Left cardiac atrium (tissue), 4 donors: ENCODE measurements at places on chromosomes 6 and 20. TPM values are rescaled to one million over a fixed set of nuclear protein-coding genes. Genes with fewer than 3 reads are reported as not detected.

- no peak for DNase-seq
These were observed 42.0 kb downstream of the TGM2 start for GRCh38 chr20:38123021-38123587.

The COL9A3 gene
- 4.7 TPM for total RNA-seq

The FAM83C gene
- total RNA-seq = not detected

DNA sequence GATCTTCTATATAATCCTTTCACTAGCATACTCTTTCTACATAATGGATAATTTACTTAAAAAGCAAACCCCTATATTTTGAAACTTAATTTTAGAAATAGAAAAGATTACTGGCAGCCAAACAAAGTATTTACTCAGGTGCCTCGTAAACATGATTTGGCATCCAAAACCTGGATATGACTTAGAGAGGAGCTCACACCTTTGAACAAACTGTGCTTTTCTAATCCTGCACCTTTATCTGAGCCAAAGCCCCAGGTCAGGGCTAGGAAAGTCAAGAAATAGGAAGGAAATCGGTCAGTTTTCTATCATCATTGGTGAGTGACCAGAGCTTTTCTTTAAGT is 170.9 kb downstream of the PHF3 start:
- DNase-seq = no peak

The SPATA25 gene
- 2.2 TPM for total RNA-seq

The UBE3D gene
- 3.0 TPM for total RNA-seq

- DNase-seq = no peak
These were observed 555.6 kb downstream of the KIF16B start for GRCh38 chr20:16017656-16018055.

The BLCAP gene
- total RNA-seq = 87.9 TPM

The PPP1R3G gene
- total RNA-seq = 10.7 TPM

DNA sequence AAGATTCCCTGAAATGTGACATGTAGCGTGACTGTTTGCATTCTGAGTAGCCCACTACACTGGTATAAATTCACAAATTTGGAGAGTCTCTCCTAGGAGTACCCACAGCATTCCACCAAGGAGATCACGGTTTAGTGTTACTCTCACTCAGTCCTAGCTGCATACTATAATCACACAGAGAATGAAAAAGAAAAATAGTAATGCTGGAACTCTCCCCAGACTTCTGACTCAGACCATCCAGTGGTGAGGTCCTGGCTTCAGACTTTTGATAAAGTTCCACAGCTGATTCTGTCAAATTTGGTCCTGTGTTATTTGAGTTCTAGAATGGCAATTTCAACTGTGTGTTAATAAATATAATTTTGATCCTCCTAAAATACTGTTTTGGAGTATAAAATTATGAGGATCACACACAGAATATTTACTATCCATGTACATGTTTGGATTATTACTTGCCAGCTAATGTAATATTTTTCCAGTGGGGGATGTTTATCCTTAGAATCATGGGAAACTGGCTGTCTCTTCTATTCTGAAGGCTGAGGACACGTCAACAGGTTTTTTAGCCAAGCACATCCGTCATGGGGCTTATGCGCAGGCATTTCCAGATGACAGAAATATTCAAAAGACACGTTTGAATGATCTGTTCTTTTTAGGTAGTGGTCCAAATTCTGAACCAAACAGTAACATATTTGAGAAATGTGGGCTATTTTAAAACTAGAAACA is 5.1 kb upstream of the KIAA0408 start:
- no peak for DNase-seq

DNA sequence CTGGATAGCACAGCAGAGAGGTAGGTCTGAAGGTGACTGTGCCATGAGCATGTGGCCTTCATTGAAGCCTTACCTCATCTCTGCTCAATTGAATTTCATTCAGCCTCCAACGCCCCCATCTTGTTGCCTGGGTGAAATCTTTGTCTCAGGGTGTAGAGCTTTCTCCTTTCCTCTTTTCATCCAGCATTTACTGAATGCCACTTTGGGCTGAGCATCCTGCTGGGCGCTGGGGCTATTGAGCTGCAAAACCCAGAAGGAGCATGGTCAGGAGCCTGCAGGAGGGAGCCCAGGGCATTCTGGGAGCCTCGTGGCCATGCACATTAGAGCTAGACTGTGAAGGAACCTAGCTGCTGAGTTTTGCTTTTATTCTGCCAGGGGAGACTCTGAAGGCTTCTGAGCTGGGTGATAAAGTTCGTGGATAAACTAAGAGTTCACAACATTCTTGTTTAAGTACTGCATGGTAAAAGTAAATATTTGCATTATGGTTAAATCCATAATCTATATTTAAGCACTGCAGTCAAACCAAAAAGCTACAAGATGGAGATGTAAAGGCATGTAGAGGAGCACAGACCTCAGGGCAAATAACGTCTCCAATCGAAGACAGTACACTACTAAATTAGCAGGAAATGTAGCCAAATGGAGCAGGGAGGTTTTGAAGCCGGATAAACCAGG is 13.2 kb upstream of the ASXL1 start:
- no peak for DNase-seq

The GFOD1 gene
- 59.3 TPM for total RNA-seq

GRCh38 chr20:7161690-7162089 is 394.2 kb downstream of the BMP2 start:
- DNase-seq = no peak

- no peak for DNase-seq
These were observed 1.2 kb upstream of the UFL1 start for GRCh38 chr6:96520171-96521115.

- no peak for DNase-seq
These were observed 9.4 kb downstream of the SULF2 start for GRCh38 chr20:47775841-47776240.

The EPPIN gene
- total RNA-seq = not detected

DNA sequence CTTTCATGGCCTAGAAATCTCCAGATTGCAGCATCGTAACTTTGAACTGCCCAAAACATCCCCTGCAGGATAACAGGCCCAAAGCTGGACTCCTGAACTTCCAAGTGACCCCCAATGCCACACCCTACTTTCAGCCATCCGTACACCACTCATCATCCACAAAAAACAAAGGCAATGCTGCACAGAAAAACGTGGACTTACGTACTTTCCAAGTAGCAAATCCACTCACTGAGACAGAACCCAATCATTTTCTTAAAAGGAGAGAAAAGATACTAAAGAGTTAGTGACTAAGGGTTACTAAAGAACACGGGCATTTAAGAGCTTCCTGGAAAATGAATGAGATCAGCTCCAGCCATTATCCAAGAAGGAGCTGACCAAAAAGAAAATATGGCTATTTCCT is 211.0 kb downstream of the WDR27 start:
- DNase-seq = no peak

- DNase-seq = no peak
These were observed 106.5 kb downstream of the SMLR1 start for GRCh38 chr6:130933712-130934200.

- no peak for DNase-seq
These were observed 89.4 kb downstream of the CEP162 start for GRCh38 chr6:84137989-84138575.

DNA sequence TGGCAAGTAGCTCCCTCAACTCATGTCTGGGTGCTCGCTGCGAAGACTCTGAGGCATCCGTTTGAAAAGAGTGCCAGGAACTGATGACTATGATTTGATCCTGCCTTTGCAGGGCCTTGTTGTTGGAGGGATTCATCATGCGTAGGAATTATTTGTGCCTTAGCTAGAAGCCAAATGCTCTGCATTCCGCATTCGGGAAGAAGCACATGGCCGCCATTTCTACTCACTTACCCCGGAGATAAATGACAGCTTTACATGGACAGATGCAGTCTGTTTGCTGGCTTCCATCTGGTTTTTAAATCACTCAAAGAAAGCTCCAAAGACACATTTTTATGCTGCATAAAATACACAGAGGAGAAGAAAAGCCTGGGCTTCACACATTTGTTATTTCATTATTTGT is 363.3 kb upstream of the CDH4 start:
- no peak for DNase-seq

DNA sequence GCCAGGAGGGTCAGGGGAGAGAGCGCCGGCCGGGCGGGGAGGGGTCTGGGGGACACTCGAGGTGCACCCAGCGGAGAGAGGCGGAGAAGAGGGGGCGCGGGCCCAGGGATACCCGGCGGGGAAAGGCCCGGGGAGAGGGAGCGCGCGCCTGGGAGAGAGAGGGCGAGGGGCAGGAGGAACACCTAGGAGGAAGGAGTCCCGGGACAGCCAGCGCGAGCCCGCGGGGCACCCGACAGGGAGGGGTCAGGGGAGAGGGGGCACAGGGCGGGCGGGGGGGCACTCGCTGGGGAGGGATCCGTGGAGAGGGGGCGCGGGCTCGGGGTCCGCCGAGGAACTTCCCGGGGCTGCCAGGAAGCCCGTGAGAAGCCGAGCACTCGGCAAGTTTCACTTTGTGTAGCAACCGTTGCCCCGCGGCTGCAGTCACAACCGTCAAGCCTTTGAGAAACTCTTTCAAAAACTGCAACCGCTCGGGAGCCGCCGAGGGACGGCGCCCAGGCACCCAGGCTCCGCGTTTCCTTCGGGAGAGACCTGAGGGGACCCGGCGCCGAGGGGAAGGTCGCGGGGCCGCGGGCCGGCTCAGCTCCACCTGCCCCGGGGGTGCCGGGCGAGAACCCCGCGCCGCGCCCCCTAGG is 471 bp downstream of the EZR start:
- peak; percentile 75 for DNase-seq

The PDE10A gene
- 9.4 TPM for total RNA-seq

The LHFPL5 gene
- total RNA-seq = not detected

DNA sequence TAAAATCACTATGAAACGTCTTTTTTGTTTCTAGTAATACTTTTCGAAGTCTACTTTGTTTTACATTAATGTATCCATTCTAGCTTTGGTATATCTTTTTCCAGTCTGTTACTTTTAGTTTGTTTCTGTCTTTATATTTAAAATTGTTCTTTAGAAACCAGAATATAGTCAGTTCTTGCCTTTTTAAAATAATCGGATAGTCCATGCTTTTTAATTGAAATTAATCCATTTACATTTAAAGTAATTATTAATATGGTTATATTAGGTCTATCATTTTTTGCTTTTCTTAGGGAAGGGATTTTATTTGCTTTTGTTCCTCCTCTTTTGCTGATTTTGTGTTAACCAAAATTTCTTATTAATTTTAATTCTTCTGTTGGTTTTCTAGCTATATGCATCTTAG is 23.7 kb downstream of the CDYL start:
- no peak for DNase-seq

The MTFR2 gene
- total RNA-seq = 1.0 TPM

GRCh38 chr6:98041921-98042320 is 758.9 kb upstream of the MMS22L start:
- no peak for DNase-seq

DNA sequence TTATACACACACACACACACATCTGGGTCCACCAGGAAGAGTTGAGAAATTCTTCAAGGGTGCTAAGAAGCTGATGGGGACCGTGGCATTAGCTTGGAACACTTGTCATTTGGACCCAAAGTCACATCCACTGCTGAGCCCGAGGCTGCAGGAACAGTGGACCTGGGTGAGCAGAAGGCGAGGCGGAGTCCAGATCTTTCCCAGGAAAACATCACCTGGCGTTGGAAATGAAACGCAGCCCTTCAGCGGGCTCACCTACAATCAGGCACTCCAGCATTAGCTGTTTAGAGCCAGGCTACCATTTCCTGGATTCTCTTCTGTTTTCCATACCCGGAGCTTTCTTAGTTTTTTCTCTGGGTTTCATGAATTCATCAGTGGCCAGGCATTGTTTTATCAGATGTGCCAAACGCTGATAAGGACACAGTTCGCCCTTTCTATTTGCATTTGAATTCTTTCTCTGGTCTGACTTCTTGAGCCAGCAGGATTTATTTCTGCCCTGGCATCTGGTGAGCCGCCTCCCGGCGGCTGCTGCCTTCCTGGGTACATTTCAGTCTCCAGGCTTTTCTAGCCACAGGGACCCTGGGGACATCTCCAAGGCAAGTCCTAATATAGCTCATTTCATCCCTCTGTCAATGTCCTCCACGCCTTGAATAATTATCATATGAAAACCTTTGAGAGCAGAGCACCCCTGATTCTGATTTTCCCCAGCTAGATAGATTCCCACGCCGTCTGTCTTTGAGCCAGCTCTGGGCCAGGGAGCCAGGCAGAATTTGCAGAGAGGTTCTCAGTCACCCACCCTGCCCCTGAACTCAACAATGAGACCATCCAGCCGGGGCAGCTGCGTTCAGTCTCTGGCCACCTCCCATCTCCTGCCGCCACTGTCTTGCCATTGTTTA is 170.9 kb downstream of the TTLL2 start:
- no peak for DNase-seq

DNA sequence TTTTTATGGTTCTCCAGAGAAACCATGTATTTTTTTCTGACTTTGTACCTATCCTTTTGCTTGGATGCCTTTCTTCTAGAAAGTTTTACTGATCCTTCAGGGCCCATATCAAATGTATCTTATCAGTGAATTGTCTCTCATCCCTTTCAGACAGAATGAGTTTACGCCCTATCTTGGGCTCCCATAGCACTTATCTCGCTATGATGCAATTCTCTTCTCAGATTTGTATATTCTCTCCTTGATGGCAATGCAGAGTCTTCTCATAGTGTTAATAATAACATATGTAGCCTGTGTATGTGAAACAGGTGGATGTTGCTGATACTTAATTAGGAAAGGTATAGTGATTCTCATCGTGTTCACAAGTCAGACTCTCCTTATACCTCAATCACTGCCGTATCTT is 336.2 kb downstream of the UTRN start:
- no peak for DNase-seq

DNA sequence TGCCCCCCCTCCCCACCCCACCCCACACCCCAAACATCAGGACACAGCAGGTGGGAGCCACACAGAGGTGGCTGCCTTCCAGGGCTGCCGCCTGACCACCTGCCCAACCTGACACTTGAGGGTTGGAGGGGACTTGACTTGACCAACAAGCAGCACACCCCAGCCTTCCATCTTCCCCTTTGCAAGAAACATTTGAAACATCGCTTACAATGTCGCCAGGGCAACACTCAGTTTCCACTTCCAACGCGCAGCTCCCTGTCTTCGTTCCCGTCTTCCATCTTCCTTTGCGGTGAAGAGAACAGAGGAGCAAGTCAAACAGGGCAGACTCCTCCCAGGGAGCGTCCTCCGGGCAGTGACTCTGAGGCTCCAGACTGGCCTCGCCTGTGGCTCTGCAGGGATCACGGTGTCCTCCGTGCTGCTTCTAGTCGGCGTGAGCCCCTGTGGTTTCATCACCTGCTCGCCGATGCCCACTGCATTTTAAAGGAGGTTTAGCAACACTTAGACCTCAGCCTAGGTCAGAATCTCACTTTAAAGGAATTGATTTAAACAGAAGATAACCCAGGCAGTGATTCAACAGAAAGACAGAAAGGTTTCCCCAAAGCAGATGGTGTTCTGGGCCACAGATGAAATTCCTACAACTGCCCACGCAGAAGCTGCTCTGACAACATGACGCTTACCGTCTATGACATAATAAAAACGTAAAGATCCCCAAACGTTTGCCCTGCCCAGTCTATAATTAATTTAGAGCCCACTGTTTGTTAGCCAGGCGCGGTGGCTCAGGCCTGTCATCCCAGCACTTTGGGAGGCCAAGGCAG is 130.8 kb downstream of the TAF4 start:
- DNase-seq = peak; percentile 5

DNA sequence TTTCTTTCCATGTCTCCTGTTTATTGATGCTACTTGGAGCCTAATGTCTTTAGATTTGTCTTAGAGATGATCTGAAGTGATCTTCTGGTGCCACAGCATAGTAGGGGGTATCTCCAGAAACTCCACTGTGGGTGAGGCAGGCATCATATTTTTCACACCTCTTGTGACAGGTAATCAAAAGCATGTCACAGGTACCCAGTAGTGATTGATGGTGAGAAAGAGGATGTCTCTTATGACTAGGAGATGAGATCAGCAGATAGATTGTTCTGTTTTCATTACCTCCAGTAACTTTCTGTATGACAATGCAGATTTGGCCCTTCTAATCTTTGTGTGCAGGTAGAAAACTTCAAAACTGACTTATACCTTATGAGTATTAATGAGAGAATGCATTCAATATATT is 13.5 kb downstream of the NCOA7 start:
- no peak for DNase-seq

The C6orf15 gene
- not detected for total RNA-seq
